ENCODE measurements at places on chromosomes 7 and 10. TPM values are rescaled to one million over a fixed set of nuclear protein-coding genes. Genes with fewer than 3 reads are reported as not detected.

SDHAF3 gene
- 34.6 TPM for total RNA-seq

CYP2E1 gene
- total RNA-seq: 0.52 TPM

CPN1 gene
- total RNA-seq: not detected

TMEM229A gene
- total RNA-seq: not detected

MBL2 gene
- not detected for total RNA-seq

GPR158 gene
- total RNA-seq: 2.1 TPM

PTF1A gene
- total RNA-seq: not detected

ELN gene
- 3.3 TPM for total RNA-seq

GHRHR gene
- total RNA-seq: not detected

LIPK gene
- 0.17 TPM for total RNA-seq

PNLIP gene
- total RNA-seq: 0.13 TPM

TBRG4 gene
- total RNA-seq: 120 TPM

KLLN gene
- 0.77 TPM for total RNA-seq

HTR5A gene
- not detected for total RNA-seq

CTAGE4 gene
- total RNA-seq: 0.06 TPM

NCF1 gene
- not detected for total RNA-seq

ABCC2 gene
- total RNA-seq: 0.58 TPM

HABP2 gene
- not detected for total RNA-seq

TMEM213 gene
- not detected for total RNA-seq

SAP25 gene
- not detected for total RNA-seq

RBM20 gene
- total RNA-seq: 0.51 TPM

BAG3 gene
- total RNA-seq: 26.5 TPM

ECHDC3 gene
- total RNA-seq: 3.2 TPM

TUBAL3 gene
- total RNA-seq: not detected

SHOC2 gene
- 28.9 TPM for total RNA-seq

TMEM26 gene
- 0.71 TPM for total RNA-seq

ACSM6 gene
- total RNA-seq: not detected

C7orf33 gene
- total RNA-seq: not detected

MALRD1 gene
- total RNA-seq: not detected

HPSE2 gene
- not detected for total RNA-seq

WDFY4 gene
- total RNA-seq: not detected

TCERG1L gene
- total RNA-seq: not detected

CAV1 gene
- total RNA-seq: 1,463 TPM

LAMB1 gene
- 140 TPM for total RNA-seq

SPDYE5 gene
- total RNA-seq: not detected

DGKI gene
- 4.2 TPM for total RNA-seq

VPS50 gene
- total RNA-seq: 32.5 TPM

LSM8 gene
- 43.9 TPM for total RNA-seq

CYP26C1 gene
- total RNA-seq: not detected

PKD2L1 gene
- not detected for total RNA-seq

CYP26A1 gene
- total RNA-seq: 0.11 TPM

DBF4 gene
- 94.0 TPM for total RNA-seq

PLEKHA8 gene
- 10.6 TPM for total RNA-seq

PRR15 gene
- total RNA-seq: not detected

ARL4A gene
- 37.0 TPM for total RNA-seq

KLF14 gene
- not detected for total RNA-seq

MINDY4 gene
- total RNA-seq: 5.1 TPM

C10orf67 gene
- 0.19 TPM for total RNA-seq

IL6 gene
- total RNA-seq: not detected

EXOC6 gene
- total RNA-seq: 4.3 TPM

DEPP1 gene
- total RNA-seq: 4.6 TPM

CCNJ gene
- total RNA-seq: 2.1 TPM

Measured in LHCN-M2 (cell line).